ENCODE measurements at places on chromosomes 6 and 20.
A peak's percentile ranks its signal among the peaks of the same experiment; 100 is the strongest.

- no peak for DNase-seq
Measured at GRCh38 chr6:5506149-5506548, 244.8 kb downstream of the FARS2 start.

- no peak for DNase-seq
Measured at GRCh38 chr6:83354747-83355146, 76.1 kb downstream of the ME1 start.

DNA sequence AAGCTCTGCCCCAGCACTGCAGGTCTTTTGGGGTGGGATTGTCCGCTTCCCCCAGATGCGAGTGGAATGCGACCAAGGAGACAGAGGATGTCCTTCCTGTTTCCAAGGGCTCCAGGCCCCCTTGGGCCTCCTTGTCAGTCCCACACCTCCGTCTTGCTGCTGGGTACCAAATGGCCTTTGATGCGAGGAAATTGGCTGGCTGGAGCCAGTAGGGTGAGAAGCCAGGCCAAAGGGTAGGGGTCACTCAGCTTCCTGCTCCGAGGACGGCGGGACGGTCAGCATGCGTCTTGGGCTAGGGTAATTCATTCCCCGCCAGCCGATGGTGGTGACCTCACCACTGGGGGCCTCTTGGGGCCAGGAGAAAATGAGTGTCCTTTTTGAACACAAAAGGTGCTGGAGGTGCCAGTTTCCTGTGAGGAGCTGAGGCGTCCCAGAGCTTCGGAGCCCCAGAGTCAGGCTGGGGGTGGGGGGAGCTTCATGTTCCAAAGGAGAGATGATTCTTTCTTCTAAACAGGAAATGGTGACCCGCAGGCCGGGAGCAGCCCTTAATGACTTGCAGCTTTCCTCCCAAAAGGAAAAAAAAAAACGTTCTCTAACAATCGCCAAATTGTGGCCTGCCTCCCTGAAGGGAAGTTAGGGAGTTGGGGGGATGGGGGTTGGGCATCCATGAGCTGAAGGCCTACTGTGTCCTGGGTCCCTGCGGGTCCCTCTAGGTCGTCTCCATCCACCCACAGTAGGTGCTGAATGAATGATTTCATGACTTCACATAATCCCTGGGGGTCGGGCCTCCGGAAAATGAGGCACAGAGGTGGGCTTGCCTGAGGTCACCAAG, 6.7 kb downstream of the SNAI1 start:
- DNase-seq: peak; percentile 56

GRCh38 chr6:147579667-147580066, 71.2 kb downstream of the SAMD5 start:
- DNase-seq: no peak

DNA sequence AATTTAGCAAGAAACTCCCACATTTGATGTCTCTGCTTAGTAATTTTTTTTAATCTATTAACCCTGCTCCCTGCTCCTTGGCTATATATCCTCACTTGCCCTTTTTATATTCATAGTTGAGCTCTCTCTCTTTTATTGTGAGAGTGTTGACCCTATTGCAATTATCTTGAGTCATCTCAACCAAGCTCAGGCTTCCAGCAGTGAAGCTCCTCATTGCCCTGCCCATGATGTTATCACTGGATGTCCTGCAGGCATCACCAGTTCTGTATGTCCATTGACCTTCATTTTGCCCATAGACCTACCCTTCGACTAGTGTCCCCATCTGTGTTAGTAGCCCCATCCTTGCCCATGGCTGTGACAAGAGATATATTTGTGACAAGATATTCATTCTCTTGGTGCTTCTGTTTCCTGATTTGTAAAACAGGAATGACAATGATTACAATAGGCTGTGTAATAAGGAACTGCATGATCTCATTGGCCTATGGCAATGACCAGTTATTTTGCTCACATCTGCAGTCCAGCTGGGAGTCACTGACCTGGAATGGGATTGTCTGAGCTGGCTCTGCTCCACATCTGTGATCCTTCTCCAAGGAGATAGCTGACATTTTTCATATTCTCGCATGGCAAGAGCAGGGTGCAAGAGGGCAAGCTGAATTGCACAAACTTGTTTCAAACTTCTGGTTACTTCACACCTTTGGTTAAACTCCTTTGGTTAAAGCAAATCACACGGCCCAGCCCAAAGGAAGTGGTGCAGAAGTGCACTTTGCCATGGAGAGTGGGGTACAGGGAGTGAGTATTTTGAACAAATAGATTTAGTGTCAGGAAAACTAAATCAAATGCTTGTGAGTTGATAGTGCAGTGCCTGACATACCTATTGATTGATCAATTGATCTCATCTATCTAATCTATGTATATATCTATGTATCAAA, 47.7 kb upstream of the CST5 start:
- no peak for DNase-seq

Measured in right lobe of liver (tissue), 6 donors.